ENCODE measurements at places on chromosomes 7 and 10.

GRCh38 chr7:80107278-80107677 is 27.4 kb upstream of the GNAI1 start:
- DNase-seq: no peak

DNA sequence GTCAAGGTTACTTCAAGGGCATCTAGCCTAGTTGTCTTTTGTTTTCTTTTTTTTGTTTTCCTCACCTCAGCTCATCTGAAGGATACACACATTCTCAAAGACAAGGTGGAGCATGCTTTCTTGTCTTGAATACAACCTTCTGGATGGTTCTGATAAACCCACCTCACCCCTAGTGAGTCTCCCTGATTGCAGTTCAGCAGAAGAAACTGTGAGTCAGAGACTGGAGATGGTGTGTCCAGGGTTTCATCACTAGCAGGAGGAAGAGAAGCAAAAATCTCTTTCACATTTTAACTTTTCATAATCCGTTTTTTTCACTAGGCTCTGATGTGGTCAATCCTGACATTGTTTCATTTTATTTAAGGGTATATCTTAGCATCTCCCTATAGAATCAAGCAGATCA is 143.0 kb upstream of the NRBF2 start:
- DNase-seq: no peak

DNA sequence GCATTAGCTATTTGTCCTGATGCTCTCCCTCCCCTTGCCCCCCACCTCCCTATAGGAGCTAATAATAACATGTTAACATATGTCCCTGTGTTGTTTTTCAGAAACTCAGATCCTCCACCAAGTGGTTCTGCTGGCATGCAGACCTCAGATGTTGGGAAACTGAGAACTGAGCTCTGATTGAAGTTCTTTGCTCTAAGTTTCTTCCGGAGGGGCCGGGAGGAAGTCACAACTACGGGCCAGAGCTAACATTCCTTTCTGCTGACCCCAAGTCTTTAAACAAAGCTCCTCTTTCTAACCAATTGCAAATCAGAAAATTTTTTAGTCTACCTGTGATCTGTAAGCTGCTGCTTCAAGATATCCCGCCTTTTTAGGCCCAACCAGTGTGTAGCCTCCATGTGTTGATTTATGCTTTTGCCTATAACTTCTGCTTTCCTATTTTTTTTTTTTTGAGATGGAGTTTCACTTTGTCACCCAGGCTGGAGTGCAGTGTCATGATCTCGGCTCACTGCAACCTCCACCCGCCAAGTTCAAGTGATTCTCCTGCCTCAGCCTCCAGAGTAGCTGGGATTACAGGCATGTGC is 66.6 kb downstream of the LYZL1 start:
- DNase-seq: no peak

GRCh38 chr7:301291-302053 is 11.5 kb downstream of the FOXL3 start:
- DNase-seq: no peak

DNA sequence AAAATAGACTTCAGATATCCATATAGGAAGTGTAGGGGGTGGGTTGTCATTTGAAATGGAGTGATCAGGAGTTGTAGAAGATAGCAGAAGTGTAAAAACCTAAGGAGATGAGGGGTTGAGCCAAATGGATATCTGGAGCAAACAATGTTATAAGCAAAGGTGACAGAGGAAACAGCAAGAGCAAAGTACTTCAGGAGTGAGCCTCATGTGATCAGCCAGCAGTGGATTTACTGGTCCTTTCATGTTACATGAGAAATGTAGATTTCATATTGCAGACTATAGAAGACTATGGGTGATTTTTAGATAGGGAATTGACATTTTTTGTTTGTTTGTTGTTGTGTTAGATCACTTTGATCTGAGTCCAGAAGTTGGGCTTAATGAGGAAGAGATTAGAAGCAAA is 47.7 kb downstream of the GNAT3 start:
- DNase-seq: no peak

DNA sequence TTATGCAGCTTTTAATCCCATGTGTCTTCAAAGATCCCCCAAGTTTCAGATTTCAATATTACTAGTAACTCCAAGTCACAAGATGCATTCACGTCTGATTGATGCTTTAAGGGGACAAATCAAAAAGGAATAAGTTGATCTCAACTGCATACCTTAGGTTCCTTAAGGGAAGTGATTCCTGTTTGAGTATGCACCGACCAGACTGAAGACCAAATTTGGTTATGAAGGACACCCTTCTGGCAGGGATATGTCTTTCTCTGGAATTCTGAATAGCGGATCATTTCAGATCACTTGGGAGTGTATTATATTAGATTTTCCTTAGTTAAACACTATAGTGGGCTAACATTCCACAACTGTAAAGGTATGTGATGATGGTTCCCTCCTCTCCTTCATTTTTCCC is 4.3 kb downstream of the KIF5B start:
- no peak for DNase-seq

- DNase-seq: no peak
Measured at GRCh38 chr10:106636766-106637491, 527.6 kb downstream of the SORCS1 start.

- no peak for DNase-seq
Measured at GRCh38 chr10:8045726-8046494, 8.6 kb upstream of the GATA3 start.

GRCh38 chr10:16732376-16732775 is 84.8 kb downstream of the RSU1 start:
- DNase-seq: no peak

- peak; percentile 43 for DNase-seq
Measured at GRCh38 chr7:4266270-4267040, 415.6 kb upstream of the FOXK1 start.

- no peak for DNase-seq
Measured at GRCh38 chr7:2182461-2182860, 50.3 kb downstream of the MAD1L1 start.

DNA sequence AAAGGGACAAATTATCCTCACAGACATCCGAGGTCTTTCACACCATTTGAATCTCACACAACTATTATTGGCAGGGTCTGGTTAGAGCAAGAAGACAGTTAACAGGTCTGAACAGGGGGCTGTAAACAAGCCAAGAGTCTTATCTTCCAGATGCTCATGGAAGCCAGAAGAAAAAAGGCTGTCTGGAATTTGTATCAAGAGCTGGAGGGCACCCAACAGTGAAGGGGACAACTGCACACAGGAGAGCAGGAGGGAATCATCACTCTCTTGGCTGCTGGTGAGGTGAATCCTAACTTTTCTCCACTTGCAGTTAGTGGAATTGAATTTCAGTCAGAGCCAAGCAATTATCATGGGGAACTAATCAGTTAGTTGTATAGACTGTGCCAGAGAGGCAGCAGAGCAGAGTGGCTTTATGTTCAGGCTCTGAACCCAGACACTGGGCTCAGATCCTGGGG is 880.2 kb upstream of the AUTS2 start:
- DNase-seq: no peak

GRCh38 chr10:15211464-15211979 is 43.0 kb upstream of the NMT2 start:
- no peak for DNase-seq

DNA sequence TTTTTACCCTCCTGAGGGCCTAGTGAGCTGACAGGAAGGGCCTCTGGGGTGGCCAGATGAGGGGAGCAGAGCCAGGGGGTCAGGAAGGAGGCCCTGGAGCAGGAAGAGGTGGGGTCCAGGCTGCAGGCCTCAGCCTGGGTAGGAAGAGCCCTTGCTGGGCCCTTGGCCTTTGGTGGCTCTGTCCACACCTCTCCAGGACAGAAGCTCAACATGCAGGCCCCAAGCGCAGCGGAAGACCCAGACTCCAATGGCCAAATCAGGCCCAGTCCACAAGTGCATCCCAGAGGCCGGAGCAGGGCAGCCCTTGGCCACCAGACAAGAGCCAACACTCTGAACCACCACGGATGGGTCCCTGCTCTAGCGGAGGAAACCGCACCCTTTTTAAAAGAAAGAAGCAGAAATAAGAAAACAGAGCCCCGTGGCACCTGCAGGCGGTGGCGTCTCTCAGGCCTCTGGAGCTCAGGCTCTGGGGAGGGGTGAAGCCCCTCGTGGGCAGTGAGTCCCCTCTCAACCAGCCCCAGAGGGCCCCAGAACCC is 52.8 kb downstream of the FOXL3 start:
- DNase-seq: no peak

- DNase-seq: no peak
Measured at GRCh38 chr10:98848361-98848760, 387.3 kb downstream of the HPSE2 start.

GRCh38 chr7:155867280-155867679 is 55.0 kb upstream of the SHH start:
- DNase-seq: no peak

DNA sequence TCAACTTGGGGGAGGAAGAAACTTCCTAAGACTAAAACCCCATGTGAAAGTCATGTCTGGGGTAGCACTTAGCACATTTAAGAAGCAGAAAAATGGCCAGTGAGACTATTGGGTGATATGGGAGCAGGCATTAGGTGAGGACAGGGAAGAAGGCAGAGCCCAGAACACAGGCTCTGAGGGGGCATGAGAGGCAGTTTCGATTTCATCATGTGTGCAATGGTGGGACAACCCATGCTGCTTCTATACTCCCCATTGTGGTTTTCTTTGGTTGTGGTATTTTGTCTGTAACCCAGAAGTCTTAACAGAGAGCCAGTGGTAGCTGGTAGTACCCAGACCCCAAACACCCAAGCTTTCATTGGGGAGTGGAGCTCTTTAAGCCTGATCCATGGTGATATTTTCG is 752.0 kb downstream of the GRID1 start:
- DNase-seq: no peak

- DNase-seq: no peak
Measured at GRCh38 chr7:140562926-140563481, 77.6 kb downstream of the DENND2A start.

DNA sequence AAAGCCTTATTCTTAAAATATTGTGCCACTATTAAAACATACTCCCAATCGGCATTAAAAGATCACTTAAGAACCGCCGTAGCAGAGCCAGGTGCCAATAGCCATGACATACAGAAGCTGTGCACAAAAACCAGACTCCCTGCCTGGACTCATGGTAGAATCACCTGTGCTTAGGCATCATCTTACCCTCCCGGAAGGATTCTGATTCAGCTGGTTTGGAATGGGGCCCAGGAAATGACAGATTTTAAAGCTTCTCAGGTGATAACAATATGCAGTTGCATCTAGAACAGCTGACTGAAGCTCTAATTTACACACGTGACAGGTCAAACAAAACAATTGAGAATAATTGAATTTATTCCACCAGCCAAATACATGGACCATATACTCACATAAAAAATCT is 10.7 kb downstream of the A1CF start:
- DNase-seq: no peak

DNA sequence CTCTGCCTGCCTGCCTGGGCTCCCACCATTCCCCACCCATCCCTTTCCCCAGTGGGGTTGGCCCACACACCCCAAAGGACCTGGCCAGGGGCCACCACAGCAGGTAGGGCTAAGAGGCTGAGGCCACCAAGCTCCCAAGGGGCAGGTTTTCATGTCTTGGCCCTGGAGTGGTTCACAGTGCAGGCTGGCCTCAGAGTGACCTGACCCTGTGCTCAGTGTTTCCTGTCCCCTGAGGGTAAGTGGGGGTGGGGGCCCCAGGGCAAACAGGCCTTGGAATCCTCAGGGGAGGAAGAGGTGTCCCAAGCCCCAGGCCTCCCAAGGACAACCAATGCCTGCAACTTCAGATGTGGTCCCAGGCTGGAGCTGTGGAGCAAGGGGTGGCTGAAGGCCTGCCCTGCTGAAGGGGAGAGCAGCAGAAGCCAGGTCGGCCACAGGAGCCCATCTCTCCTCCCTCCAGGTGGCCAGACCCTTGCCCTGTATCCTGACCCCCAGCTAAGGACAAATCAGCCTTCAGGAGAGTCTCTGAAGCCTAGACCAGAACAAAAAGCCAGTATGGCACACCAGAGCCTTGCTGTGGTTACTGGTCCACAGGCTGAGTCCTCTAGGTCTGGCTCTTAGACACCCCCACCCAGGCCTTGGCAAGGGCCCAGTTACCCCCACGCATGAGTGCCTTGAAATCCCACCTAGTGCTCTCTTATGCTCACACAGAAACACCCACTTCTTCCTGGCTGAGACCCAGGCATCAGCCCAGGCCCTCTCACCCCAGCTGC is 27.6 kb downstream of the POLL start:
- peak; percentile 42 for DNase-seq

DNA sequence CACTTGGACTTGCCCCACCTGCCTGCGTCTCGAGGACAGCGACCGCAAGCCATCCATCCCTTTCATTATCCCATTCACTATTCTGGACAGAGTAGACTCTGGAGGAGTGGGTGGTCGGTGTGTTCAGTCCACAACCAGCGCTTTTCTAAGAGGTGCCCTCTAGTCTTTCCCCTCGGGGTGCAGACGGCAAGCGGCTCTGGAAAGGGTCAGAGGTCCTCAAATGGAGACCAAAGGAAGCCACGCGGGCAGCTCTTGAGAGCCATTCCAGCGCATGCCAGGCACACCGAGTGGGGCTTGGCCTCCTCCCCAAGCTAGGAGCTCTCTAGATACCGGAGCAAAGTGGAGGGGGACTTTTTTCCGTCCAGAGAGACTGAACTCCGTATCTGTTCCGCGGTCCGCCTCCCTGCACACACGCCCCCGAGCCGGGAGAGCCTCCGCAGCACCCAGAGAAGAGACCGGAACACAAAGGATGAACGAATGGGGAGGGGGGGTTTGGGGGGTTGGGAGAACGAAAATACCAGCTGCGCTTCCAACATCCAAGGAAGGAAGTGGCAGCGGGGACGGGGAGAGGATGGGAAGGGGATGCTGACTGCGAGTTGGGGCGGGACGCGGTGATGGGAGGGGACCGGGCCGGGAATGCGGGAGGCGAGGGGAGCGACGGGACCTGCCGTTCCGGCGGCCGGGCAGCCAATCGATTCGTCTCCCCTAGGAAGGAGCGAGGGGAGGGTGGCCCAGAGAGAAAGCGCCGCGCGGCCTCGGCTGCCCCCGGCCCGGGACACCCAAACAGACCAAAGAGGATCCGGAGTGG is 515 bp downstream of the GSDME start:
- no peak for DNase-seq

DNA sequence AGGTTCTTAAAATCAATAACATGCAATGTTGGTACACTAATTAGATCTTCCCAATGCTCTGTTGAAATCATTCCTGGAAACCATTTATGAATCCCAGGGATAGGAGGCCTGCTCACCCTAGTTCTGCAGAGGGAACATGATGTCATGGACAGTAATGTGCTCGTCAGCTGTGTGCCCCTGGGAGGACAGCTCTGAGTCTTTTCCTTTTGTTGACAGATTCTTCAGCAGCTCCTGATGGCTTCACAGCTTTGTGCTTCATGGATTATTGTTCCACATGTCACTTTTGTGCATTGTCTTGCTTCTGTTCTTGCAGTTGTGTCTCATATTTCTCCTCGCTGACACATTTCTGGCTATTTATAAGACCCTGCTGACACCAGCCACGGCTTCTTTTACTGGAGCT is 367.5 kb downstream of the CCSER2 start:
- DNase-seq: no peak

GRCh38 chr7:33495207-33495606 is 365.8 kb downstream of the BBS9 start:
- DNase-seq: no peak

DNA sequence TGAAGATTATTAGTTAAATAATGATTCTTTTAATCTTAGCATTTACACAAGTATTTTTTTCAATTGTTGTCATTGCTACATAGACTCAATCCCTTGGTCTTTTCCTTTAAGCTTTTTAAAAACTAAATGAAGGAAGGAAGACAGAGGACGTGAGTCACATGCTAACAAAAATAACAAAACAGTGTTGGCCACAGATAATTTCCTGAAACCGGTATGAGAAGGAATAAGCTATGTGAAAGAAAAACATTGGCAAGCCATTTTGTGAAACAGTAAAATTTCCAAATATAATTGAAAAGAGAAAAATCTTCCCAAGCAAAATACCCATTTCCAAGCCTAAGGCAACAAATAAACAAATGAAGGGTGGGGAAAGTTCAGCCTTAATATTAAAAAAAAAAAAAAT is 223.0 kb downstream of the AHR start:
- no peak for DNase-seq

Measured in right atrium auricular region (tissue), 2 donors.